A673 (cell line): ENCODE measurements at places on chromosomes 6 and 20. TPM values are rescaled to one million over a fixed set of nuclear protein-coding genes. Genes with fewer than 3 reads are reported as not detected.

DNA sequence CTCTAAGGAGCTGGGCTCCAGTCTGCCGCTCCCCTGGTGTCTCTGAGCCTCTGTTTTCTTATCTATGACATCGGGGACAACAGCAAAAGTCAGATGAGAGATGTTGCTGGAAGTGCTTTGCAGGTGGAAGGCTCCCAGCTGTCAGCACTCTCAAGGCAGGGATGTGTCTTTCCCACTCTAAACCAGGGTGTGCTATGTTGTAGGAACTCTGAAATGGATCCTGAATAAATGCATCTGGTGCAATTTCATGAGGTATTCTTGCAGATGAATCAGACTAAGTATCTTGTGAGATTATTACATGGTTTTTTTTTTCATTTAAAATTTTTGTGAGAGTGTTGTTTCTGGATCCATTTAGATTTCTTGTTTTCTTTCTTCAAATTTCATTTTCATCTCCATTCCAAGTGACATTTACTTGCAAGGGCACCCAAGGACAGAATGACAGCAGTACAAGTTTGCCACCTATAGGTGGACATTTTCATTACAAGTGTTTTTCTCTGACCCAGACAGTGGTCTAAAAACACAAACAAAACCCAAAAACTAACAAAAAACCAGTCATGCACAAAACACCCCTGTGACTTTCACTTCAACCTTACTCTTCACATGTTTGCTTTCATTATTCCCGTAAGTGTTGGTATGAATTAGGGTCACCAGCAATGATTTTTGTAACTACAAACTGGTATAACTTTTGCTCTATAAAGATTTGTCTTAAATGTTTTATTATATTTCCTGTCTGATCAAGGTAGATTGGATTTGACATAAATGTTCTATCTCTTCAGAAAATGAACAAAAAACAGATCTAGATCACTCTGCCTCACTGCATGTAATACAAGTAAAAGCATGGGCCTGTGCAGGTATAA, 14.7 kb upstream of the SIM1 start:
- DNase-seq: peak; percentile 49

- DNase-seq: no peak
These were observed 166.0 kb downstream of the PREX1 start for GRCh38 chr20:48661575-48662455.

DNA sequence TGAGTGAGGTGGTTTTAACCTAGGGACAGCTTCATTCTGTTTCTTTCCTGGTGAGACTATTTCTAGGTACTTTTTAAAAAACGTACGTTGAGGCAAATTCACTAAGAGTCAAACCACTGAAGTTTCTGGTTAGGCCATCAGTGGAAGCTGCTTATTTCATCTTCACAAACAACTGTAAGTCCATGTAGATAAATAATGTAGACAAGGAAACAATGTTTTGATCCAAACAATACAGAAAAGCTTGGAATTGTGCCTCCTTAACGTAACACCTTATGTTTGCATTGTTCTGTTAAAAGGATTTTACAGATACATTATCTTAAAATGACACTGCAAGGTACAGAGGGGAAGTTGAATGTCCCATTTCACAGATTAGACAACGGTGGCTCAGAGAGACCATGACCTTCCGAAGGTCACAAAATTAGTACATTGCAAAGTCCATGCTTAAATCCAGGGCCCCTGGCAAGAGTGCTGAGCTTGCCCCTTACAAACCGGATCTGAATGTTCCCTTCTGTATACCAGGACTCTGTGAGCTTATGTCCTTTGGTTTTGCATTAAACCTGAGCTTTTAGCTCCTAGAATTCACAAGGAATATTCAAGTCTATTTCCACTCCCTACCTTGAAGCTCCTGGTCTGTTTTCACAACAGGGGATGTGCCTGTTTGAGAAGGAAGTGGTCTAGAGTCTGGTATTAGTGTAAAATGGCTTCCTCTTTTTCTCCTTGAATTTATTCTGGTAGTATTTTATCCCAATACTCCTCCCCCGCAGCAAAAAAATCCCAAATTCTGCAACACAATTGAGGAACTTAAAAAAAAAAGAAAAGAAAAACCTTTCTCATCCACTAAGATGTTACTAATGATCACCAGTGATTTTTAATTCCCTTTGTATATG, 28.9 kb upstream of the ZNF217 start:
- no peak for DNase-seq

DNA sequence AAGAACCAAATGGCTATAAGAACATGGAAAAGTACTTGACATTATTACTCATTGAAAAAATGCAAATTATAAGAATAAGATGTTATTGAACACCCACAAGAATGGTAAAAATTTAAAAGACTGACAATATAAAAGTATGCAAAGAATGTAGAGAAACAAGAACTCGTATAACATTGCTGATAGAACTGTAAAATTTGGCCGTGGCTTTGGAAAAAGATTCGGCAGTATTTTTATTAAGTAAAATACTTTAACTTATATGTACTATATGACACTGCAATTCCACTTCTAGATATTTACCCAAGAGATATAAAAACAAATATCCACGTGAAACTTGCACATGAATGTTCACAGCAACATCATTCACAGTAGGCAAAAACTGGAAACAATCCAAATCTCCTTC, 239.2 kb downstream of the TPBG start:
- no peak for DNase-seq

DNA sequence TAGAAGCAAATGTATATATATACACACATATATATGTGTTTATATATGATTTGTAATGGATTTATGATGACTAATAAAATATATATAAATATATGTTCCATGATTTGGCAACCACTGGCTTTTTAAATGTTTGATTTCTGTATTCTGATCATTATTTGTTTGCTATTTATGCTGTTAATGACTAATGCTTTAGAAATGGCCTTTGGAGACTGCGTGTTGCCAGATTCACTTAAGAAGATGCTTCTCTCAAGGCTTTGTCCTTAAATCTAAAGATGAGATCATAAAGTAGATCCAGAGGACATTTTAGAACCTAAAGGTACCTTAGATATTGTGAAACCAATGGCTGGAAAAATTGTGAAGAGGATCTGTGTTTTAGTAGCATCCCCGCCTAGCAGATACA, 116.0 kb upstream of the SUPT3H start:
- no peak for DNase-seq

GRCh38 chr20:59987135-59987534, 28.9 kb downstream of the CDH26 start:
- DNase-seq: no peak

Gene KHDC1L
- total RNA-seq: not detected in 2 replicates

Gene SAPCD1
- 9.9 and 19.9 TPM in 2 replicates for total RNA-seq

Gene EPPIN
- total RNA-seq: not detected in 2 replicates
